ENCODE measurements at places on chromosomes 11 and 22.

DNA sequence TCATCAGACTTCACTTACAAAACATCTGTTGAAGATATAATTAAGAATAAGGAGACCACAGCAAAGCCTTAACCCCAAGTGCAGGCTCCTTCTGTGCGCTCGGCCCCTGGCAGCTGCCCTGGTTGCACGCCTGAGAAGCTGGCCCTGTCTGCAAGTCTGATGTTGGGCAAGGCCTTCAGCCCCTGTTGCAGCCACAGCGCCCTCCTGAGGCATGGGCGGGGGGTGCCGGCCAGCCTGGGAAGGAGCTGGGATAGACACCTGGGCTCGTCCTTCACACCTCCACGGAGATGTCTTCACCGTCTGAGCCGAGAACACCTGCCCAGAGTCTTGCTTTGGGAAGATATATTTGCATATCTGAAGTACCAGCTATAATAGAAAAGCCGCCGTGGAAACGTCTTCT is 104.1 kb downstream of the MPPED1 start:
- DNase-seq, result no peak

- DNase-seq, result no peak
These were observed 56.5 kb upstream of the ARHGAP32 start for GRCh38 chr11:129248618-129249017.

DNA sequence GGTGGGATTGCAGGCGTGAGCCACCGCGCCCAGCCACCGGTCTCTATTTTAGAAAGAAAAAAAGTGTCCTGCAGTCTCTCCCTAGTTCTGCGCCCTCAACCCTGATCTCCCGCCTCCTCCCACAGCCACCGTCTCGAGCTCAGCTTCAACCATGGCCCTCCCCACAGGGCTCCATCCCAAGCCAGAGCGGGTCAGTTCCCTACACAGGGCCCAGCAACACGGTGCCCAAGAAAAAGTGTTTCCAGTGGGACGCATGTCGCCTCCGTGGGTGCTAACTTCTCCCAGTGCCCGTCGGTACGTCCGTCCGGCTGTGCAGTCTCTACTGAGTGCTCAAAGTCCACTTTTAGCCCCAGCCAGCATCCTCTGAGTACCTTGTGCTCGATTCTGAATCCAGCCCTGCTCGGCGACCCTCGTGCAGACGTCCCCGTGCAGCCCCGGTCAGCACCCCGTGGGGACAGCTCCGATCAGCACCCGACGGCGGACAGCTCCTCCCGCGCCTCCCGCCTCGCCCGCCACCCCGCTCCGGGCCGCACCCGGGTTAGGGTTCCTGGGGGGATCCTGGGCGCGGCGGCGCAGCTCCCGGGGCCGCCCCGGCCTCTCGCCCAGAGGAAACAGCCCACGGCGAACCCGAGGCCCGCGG is 657 bp upstream of the MAPK8IP2 start:
- DNase-seq, result peak; percentile 22

DNA sequence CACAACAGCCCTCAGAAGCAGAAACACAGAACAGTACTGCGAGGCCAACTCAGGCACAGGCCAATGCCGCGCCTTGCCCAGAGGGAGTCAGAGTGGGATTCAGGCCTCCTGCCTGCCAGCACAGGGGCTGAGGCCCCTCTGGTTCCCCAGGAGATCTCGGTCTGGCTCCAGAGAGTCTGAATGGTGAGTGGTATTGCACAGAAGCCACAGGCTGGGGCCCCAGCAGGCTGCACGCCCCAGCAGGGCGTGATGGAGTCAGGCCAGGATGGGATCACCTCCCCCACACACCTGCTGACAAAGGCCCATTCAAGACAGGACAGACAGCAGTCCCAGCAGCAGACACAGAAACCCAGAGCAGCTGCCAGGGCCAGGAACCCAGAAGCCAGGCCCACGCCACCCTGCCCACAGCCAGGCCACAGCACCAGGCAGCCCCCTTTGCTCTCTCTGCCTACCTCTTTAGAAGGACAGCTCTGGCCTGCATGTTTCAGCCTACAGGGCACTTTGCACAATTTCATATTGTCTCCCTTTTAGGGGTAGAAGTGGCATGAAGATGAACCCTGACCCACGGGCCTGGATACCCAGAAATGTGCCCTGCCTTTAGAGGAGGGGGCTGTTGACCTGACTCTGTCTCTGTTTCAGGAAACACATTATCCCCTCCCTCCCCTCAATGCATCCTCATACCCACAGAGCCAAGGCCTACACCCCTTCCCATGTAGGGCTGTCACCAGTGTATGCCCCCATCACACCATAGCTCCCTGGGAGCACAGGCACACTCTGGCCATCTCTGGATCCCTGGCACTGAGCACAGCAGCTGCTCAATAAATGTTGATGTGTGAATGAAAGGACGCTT is 6.1 kb downstream of the FXYD6 start:
- DNase-seq, result no peak

DNA sequence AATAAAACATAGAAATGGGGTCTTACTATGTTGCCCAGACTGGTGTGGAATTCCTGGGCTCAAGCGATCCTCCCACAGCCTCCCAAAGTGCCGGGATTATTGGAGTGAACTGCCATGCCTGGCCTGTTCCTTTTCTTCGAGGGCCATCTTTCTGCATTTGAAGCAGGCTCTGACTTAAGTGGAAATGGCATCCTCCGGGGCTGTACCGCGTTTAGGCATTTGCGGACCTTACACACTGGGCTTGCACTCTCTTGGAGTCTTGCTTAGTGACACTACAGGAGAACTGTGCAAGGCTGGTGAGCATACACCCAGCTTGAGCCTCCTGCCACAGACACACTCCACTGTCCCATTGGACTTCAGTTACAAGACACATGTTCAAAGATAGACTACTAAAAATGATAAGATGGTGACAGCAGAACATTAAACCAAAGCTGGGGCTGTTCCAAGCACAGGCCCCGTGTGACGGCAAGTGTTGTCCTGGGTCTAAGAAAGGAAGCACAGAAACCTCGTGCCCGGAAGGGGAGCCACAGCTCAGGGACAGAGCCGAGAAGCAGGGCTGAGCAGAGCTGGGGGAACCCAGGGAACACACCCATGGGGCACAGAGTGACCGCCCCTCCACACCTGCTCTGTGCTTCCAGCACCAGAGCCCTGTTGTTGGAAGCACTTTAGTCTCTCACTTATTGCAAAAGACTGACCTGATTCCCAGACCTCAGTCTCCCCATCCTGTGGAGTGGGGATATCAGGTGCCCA is 59.0 kb upstream of the SHANK2 start:
- no peak for DNase-seq

DNA sequence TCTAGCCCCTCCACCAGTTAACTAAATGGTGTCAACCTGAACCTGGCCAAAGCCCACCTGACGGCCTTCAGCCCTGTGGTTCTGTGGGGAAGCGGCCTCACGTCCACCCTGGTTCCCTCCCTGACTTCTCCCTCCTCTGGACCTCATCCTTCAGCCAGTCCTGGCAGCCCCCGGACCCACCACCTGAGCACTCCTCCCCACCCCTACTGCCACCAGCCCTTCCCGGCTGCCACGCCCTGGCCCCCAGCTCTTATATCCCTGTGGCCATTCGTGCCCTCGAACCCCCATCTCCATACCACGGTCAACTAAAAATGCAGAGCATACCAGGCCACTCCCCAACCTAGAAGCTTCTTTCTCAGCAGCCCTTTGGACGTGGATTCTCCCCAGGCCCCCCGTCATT is 4.2 kb upstream of the MDK start:
- DNase-seq, result no peak

DNA sequence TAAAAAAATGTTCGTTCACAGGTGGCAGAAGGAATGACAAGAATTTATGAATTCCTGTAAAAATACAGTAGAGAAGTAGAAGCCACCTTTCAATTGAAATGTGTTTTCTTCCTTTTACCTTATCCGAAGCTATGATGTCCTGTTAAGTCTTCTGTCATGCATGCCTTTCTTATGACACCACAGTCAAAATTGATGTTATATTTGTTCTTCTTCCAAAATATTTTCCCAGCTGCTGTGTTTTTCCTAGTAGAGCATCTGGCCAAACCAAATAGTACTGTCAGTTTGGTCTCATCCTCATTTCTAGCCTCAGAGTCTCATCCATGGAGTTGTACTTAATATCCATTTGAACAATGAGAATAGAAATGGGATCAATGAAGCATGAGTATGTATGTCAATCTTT is 206.1 kb downstream of the PGR start:
- DNase-seq, result no peak

- DNase-seq, result no peak
These were observed 144.0 kb downstream of the GRIK4 start for GRCh38 chr11:120655589-120655988.

DNA sequence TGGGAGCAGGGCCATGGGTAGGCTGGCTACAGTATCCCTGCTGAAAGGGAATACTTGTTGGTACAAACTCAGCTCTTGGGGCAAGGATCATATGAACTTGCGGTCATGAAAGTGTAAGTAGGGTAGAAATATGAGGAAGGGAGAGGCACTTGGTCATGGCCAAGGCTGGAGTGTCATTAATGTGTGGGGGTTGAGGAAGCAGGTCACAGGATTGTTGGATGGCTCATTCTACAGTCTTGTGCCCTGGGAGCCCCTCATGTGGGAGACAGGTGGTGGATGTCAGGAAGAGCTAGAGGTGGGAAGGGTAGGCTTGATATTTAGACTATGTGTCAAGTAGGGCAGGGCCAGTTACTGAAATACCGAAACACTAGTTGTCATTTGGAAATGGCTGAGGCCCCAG is 95.5 kb downstream of the RRM1 start:
- DNase-seq, result no peak
